ENCODE measurements at places on chromosomes 5 and 9.
A peak's percentile ranks its signal among the peaks of the same experiment; 100 is the strongest.

DNA sequence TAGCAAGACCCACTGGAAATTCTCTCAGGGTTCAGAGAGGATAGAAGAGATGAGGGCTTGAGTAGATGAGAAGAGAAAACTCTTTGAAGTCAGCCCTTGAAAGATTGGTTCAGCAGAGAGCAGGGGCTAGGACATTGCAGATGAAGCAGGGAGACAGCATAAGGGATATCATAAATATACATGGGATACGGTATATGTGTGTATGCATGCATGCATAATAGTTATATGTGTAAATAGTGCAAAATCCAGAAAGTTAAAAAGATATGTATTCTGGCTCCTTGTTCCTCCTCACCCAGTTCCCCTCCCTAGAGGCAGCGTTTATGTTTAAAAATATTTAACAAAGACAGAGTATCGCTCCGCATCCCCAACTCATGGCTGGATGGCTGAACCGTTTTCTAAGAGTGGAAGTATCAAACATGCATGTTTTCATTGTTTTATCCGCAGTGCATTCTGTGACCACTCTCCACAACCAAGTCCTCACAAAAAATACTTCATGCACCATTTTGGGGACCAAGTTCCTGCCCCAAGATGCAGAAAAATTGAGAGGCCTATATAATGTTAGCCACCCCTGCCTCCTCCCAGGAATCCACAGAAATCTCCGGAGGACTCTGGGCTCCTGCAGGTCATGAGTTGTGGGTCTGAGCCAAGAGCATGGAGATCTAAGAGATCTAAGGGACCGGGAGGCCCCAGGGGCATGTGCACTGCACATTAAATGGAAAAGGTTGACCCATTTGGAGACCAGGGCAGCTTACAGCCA is 119.5 kb downstream of the MTX3 start:
- DNase-seq: no peak

DNA sequence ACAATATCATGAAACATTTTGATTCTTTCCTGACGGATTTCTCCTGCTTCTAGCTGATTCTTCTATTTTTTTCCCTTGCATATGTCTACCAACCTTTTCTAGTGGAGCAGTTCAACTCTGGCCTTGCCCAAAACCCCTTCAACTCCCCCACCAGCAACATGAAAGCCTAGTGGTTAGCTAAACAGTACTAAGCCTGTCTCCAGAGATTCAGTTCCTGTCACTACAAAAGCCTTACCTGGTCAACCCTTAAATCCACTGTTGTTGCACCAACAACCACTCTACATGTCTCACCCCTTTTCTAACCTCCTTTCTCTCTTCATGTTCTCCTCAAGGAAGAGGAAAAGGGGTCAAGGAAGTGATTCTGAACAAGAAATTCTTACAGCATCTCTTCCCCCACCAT is 74.8 kb upstream of the PIK3R1 start:
- DNase-seq: no peak

- no peak for DNase-seq
These were observed 208.9 kb upstream of the PRR16 start for GRCh38 chr5:120255214-120255613.

DNA sequence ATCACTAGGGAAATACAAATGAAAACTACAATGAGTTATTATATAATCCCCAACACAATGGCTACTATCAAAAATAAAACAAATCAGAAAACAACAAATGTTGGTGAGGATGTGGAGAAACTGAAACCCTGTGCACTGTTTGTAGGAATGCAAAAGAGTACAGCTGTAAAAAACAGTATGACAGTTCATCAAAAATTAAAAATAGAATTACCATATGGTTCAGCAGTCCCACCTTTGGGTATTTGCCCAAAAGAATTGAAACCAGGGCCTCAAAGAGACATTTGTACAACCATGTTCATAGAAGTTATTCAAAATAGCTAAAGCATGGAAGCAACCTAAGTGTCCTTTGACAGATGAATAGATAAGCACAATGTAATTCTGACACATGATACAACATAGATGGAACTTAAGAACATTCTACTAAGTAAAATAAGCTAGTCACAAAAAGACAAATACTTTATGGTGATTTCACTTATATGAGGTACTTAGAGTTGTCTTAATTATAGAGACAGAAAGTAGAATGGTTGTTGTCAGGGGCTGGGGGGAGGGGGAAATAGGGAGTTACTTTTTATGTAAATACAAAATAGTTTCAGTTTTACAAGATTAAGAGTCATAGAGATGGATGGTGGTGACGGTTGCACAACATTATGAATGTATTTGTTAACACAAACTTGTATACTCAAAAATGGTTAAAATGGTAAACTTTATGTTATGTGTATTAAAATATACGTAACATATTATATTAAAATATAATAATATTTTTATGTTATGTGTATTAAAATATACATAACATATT is 102.8 kb downstream of the KCTD16 start:
- DNase-seq: no peak

- peak; percentile 50 for DNase-seq
These were observed 79.9 kb downstream of the FNBP1 start for GRCh38 chr9:129962889-129963703.

GRCh38 chr9:120765910-120766425 is 27.2 kb downstream of the FBXW2 start:
- DNase-seq: no peak

DNA sequence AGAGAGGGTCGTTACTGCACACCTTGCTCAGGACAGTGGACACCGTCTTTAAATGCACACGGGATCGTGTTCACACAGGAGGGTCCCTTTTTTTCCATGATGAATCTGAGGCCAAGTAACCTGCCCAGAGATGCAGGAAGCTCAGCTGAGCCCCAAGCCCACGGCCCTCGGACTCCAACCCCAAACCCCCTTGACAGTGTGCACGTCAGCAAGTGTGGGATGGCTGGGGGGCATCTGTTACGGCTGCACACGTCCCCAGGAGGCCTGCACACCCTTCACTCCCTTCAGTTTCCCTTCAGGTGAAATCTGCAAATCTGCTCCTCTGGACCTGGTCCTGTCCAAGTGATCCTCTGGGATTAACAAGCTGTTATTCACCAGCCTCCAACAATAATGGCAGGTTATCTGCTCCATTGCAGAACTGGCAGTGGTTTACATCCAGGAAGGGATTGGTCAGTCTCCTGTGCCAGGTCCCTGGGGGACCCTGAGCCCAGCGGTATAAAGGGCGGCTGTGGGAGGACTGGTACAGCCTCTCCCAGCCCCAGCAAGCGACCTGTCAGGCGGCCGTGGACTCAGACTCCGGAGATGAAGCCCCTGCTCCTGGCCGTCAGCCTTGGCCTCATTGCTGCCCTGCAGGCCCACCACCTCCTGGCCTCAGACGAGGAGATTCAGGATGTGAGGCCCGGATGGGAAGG is at the start of gene LCN1:
Gene LCN1 (plus strand): TSS at position 525 of the 692 bp plus-strand sequence. CDS start 58 bp downstream, at position 583.
- DNase-seq: no peak

DNA sequence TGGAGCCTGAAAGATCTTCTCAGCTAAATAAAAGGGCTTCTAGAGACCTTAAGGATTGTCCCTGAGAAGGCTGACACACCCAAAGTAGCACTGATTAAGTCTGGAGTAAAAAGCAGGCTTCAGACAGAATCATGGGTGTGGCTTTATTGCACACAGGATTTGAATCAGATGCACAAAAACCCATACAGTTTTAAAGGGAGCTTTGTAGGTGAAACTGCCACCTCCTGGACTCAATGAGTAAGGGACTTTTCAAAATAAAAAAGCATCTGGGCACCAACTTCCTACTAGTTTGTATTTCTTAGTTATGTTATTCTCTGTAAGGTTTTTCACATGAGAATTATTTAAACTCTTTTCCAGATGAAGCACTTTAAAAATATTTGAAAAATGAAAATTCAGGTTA is 129.4 kb downstream of the EDIL3 start:
- DNase-seq: peak; percentile 34

DNA sequence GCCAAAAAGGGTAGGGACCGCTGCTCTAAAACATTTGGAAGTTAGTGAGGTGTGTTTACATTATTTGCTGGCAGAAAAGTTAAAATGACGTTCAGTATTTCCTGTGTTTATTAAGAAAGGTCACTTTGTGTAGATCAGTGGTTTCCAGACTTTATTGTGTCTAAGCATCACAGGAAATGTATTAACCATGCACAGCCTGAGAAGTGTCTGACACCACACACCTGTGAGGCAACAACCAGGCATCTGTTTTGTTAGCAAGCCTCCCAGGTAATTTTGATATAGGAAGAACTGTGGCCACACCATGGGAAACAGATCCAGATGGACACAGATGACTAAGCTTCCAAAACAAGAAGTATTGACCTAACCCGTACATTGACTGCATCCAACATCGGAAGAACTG is 12.0 kb downstream of the TTC1 start:
- no peak for DNase-seq

- peak; percentile 54 for DNase-seq
These were observed 61.9 kb upstream of the ELL2 start for GRCh38 chr5:96023518-96023917.

GRCh38 chr9:16029046-16029615 is 476.3 kb downstream of the CCDC171 start:
- peak; percentile 59 for DNase-seq

DNA sequence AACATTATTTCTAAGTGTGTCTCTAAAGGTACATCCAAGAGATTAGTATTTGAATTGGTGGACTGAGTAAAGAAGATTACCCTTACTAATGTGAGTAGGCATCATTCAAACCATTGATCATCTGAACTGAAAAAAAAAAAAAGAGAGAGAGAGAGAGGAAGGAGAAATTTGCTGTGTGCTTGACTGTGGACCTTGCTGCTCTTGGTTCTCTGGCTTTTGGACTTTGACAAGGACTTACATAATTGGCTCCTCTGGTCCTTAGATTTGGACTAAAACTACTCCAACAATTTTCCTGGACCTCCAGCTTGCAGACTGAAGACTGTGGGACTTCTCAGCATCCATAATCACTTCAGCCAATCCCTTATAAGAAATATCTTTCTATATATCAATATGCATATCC is 1091.9 kb upstream of the EDIL3 start:
- DNase-seq: no peak

DNA sequence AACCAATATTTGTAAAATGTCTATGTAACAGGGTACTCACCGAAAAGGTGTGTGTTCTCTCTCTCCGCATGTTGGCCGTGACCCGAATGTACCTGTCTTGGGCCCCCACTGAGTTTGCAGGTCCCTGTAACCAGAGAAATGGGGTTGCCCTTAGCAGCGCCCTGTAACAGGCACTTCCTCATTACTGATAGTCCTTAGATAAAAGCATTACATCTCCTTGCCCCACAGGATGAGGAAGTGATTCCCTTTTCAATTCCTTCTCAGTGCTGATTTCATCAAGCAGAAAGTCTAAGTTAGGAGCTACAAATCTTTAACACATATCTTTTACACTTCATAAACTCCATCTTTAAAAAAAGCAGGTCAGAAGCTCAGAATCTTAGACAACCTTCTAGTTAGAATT is 15.2 kb upstream of the HMHB1 start:
- DNase-seq: no peak

- no peak for DNase-seq
These were observed 729 bp upstream of the TNPO1 start for GRCh38 chr5:72815580-72816283.

DNA sequence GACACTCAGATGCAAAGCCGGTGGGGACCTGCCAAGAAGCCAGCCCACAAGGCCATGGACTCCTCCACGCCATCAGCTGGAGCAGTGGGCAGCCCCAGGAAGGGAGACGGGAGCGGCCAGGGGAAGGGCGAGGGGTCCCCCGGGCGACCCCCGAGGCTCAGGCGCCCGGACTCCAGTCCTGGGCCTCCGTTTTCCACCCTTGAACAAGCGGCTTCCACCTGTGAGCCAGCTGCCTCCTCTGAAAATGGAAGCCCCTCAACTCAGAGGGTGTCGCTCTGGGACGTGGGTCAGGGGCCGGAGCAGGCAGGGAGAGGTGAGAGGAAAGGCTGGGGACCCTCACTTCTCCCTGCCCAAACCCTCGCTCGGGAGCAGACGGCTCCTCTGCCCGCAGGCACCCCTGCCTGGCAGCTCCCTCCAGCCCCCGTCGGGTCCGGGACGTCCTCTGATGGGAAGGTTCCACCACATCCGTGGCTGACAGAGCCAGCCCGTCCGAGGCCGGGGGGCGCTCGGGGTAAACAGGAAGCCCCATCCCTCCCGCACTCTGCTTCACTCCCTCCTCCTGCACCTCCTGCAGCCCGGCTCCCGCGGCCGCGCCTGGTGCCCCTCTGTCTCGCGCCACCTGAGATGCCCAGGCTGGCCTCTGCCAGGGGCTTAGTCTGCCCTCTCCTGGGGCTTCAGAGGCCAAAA is 3.7 kb upstream of the EGFL7 start:
- no peak for DNase-seq

GRCh38 chr5:162301356-162301755 is 233.8 kb downstream of the GABRG2 start:
- DNase-seq: no peak

- DNase-seq: no peak
These were observed 270.2 kb upstream of the PDE4D start for GRCh38 chr5:60163762-60164161.

GRCh38 chr5:156197042-156197635 is 129.8 kb upstream of the SGCD start:
- no peak for DNase-seq

GRCh38 chr5:17343675-17344074 is 126.2 kb downstream of the BASP1 start:
- DNase-seq: peak; percentile 69

- DNase-seq: no peak
These were observed 64.0 kb downstream of the DEPDC1B start for GRCh38 chr5:60636001-60636400.

DNA sequence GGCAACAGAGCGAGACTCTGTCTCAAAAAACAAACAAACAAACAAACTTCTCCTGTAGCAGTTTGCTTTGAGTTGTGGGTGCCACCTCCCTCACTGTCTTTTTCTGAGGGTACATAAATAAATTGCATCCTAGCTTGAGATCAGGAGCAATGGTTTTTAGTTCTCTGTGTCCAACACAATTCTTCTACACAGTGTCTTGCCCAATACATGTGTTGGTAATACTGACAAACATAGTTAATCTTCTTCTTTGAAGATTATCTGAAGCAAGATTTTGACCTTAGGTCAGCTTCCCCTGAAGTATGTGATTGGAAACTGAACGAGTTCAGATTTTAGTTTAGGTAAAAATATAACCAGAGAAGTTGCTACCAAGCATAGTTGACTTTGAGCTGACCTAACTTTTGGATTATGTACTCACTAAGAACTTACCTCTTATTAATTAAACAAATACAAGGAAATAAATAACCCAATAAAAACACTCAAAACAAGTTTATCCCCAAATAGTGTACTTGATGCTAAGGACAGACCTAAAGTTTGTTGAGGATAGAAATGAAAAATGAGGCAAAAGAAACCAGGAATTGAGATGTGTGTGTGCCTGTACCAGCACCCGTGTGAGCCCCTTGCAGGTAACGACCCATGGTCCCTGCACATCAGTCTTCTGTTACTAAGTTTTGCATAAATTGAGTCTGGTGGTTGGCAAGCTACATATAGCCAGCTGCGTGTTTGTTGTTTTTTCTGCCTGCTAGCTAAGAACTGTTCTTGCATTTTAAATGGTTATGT is 16.2 kb downstream of the TJP2 start:
- no peak for DNase-seq

DNA sequence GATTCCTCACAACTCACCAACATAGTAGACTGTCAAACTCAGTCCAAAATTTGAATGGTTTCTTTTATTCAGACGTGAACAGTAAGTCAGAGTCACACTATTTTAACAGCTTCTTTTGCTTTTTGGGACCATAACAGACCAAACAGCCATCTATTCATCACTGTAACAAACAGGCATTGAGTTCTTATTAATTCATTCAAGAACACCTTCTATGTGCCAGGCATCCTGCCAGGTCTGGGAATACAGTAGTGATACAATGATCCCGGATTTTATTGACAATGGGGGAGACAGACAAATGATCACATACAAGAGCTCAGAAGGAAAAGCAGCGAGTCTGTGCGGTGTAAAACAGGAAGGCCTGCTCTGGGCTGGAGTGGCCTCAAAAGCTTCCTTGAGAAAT is 153.3 kb upstream of the ERCC6L2 start:
- no peak for DNase-seq

- DNase-seq: no peak
These were observed 572.8 kb downstream of the TLE1 start for GRCh38 chr9:81116340-81117137.

Data from AG08395 (cell line).